ENCODE measurements at places on chromosomes 13 and 19. TPM values are rescaled to one million over a fixed set of nuclear protein-coding genes. Genes with fewer than 3 reads are reported as not detected.

PRRG2 gene
- 4.0 TPM for polyA plus RNA-seq

IFNL1 gene
- polyA plus RNA-seq: not detected

MAP4K1 gene
- polyA plus RNA-seq: 4.5 TPM

LGALS14 gene
- 1.3 TPM for polyA plus RNA-seq

ZNF71 gene
- polyA plus RNA-seq: 9.2 TPM

PCDH17 gene
- polyA plus RNA-seq: 3.5 TPM

PTH2 gene
- polyA plus RNA-seq: not detected
